ENCODE measurements at places on chromosomes 4 and X.

GRCh38 chr4:173280998-173281397 lies 53.2 kb downstream of the HMGB2 start:
- DNase-seq, result no peak

- DNase-seq, result no peak
Measured at GRCh38 chr4:139785356-139785755, 119.7 kb downstream of the MGST2 start.

GRCh38 chr4:147334478-147334877 lies 146.4 kb upstream of the EDNRA start:
- DNase-seq, result no peak

DNA sequence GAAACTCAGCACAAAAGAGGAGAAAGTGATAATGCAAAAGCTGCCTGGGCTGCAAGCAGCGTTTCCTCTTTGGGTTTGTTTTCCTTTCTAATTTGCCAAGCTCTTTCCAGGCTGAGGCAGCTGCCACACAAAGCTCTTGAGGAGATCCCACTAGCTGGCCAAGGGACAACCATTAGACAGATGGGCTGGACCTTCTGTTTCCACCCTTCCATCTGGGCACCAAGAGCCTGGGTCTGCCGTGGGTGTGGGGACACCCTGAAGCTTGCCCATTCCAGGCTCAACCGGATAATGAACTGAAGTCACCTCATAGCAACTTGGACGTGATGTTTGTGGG lies 194.6 kb upstream of the C1QTNF7 start:
- DNase-seq, result no peak

- DNase-seq, result no peak
Measured at GRCh38 chr4:30245140-30245539, 475.0 kb upstream of the PCDH7 start.

GRCh38 chr4:124481123-124481522 lies 231.4 kb downstream of the ANKRD50 start:
- DNase-seq, result no peak
